ENCODE measurements at places on chromosomes 4 and X.

GRCh38 chr4:5962416-5962815, 55.8 kb downstream of the C4orf50 start:
- no peak for DNase-seq

- no peak for DNase-seq
Measured at GRCh38 chrX:46634577-46634976, 61.0 kb downstream of the CHST7 start.

- no peak for DNase-seq
Measured at GRCh38 chrX:11341274-11342201, 48.3 kb downstream of the AMELX start.

DNA sequence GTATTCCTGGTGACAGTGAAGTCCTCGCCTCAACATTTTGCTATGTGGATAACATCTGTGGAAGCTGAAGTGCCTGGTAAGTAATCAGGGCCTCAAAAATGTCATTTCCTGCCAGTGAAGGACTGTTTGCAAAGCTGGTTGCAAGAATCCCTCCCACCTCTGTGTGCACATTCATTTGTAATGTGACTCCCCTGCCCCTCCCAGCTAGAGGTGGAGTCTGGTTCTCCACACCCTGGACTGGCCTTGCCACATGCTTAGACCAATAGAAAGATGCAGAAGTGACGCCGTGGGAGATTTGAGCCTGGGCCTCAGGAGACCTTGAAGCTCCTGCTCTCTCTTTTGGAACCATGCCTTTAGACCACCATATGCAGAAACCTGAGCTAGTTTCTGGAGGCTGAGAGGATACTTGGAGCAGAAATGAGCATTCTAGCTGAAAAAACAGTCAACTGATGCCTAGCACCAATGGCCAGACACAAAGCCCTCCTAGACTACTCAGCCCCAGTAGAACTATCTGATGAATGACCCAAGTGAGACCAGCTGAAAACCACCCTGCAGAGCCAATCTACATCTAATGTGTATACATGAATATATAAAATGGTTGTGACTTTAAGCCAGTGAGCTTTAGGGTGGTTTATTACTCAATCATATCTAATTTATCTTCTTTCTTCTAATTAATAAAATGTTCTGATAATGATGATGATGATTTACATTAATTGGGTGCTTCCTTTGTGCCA, 47.8 kb upstream of the CRMP1 start:
- no peak for DNase-seq

- DNase-seq: no peak
Measured at GRCh38 chr4:71833232-71833900, 49.5 kb upstream of the GC start.

DNA sequence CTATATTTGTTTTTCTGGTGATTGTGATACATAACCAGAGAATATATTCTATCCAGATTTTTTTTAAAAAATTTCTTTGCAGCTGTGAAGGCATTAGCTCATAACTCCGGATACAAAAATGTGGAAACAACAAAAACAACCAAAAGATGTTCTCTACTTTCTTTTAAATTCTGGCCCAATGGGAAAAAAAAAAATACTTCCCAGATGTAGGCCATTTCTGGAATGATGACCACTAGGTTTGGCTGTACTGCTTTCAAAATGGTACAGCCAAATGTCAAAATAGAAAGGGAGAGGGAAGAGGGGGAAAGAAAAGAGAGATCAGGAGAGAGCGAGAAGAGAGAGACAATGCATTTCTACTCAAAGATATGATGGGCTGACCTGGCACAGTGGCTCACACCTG, 14.6 kb downstream of the ANOS1 start:
- no peak for DNase-seq

DNA sequence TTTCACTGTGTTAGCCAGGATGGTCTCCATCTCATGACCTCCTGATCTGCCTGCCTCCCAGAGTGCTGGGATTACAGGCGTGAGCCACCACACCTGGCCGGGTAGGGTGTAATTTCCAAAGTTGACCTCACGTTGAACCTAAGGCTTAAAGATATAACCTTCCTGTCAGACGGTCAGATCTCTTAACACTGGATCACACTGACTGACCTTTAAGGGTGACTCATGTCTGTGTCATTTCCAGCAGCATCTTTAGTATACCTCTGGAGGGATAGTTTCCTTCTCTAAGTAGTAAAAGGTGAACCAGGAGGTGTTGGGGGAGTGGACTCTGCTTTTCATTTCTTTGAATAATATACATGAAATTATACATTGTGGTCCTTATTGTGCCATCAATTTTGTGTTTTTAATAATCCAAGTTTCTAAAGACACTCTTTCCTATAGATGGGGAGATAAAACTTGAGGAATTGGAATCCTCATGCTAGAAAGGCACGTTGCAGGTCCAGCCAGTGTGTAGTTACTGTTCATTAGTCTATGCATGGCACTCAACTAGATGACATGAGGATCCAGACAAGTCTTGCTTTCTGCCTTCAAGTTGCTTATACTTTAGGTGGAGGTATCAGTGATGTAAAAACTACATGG, 45.7 kb downstream of the ARHGAP10 start:
- DNase-seq: no peak

- DNase-seq: no peak
Measured at GRCh38 chr4:176376032-176376614, 56.4 kb downstream of the SPCS3 start.

DNA sequence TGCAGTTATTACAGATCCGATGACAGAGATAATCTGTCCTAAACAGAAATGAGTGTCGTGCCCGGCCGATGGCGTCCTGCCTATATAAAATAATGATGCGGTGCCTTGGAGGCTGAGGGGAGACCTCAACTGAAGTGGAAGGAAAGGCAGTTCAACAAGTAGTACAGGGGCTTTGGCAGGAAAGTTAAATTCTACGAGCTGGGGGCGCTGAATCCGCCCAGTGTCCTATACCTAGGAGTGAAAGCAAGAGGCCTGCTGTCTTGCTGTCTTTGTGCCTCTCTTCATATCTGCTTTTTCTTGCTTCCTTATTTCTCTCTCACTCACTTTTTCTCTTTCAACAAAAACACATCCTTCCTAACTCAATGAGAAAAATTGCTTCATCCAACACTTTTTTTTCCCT, 82.2 kb upstream of the PRPS2 start:
- DNase-seq: no peak

DNA sequence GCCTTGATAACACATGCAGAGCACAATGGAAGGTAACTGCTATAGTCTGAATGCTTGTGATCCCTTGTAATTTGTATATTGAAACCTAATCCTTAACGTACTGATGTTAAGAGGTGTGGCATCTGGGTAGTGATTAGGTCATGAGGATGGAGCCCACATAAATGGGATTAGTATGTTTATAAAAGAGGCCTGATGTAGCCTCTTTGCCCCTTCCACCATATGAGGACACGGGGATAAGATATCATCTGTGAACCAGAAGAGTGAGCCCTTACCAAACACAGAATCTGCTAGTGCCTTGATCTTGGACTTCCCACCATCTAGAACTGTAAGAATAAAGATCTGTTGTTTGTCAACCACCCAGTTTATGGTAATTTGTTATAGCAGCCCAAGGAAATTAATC, 1074.2 kb upstream of the INTU start:
- no peak for DNase-seq

- no peak for DNase-seq
Measured at GRCh38 chr4:79396794-79397193, 11.2 kb downstream of the GK2 start.

- DNase-seq: no peak
Measured at GRCh38 chrX:101655534-101655933, 4.1 kb downstream of the ARMCX2 start.

GRCh38 chr4:107863416-107863815, 38.7 kb downstream of the SGMS2 start:
- no peak for DNase-seq

- no peak for DNase-seq
Measured at GRCh38 chrX:70226048-70226447, 8.4 kb upstream of the AWAT1 start.

GRCh38 chrX:44003975-44004374, 30.8 kb upstream of the NDP start:
- DNase-seq: no peak

- DNase-seq: no peak
Measured at GRCh38 chr4:107600983-107601382, 119.1 kb downstream of the PAPSS1 start.

GRCh38 chr4:145644699-145645098, 25.5 kb downstream of the MMAA start:
- DNase-seq: no peak

GRCh38 chr4:128461291-128462102, 173.9 kb upstream of the PGRMC2 start:
- no peak for DNase-seq

GRCh38 chr4:10253765-10254164, 137.2 kb upstream of the WDR1 start:
- no peak for DNase-seq

DNA sequence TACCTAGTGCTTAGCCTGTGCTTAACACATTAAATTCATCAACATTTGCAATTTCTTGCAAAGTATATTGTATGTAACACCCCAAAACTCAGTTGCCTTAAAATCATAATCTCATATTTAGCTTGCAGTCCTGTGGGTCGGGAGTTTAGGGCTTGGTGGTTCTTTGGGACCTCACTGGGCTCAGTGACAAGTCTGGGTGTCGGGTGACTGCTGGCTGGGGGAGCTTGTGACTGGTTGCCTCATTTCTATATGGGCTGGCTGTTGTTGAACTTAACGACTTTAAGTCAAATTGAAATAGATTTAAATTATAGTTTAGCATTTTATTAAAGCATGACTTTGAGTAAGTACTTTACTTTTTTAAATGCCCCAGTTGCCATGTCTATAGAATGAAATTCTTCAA, 401.4 kb upstream of the NR3C2 start:
- DNase-seq: no peak
